ENCODE measurements at places on chromosomes 4 and X.
A peak's percentile ranks its signal among the peaks of the same experiment; 100 is the strongest.

- no peak for DNase-seq
Measured at GRCh38 chr4:125780164-125780563, 465.4 kb downstream of the FAT4 start.

DNA sequence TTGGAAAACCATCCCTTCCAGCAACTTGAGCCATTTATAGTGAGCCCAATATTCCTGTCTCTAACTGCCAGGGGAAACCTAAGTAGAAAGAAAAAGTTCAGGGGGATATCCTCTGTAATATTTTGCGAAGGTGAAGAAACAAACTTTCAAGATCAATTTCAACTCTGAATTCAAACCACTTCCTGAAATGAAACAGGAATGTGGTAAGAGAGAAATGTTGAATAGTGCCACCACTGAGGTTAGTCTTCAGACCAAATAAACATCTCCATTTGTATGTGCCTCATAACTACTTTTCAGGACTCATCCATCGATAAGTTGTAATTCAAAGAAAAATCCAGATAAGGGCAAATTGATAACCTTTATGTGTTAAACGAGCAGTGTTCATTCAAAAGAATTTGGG is 128.7 kb downstream of the GABRB1 start:
- no peak for DNase-seq

GRCh38 chrX:105167233-105167632 is 53.3 kb downstream of the TEX13A start:
- DNase-seq: no peak

DNA sequence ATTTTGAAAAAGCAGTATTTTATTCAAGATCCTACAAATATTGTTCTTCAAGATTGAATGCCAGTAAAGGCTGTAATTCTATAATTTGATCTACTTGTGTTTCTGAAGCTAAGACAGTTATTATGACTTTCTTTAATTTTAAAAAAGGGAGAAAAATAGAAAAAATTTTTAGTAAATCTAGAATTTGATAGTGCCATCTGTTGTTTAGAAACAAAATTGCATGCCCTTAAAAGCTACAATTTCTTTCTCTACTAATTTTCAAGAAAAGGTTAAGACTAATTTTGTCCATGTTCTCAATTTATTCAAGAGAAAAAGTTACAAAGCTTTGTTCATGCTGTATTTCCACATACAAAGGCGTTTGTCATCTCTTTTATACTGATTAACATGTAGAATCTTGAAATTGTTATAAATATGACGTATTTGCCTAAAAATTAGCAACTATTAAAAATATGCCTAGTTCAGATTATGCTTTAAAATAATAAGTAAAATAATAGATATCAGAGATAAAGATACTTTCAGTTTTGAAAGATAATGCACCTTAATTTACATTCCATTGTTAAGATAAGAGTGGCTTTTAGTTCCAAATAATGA is 25.6 kb upstream of the MMRN1 start:
- no peak for DNase-seq

DNA sequence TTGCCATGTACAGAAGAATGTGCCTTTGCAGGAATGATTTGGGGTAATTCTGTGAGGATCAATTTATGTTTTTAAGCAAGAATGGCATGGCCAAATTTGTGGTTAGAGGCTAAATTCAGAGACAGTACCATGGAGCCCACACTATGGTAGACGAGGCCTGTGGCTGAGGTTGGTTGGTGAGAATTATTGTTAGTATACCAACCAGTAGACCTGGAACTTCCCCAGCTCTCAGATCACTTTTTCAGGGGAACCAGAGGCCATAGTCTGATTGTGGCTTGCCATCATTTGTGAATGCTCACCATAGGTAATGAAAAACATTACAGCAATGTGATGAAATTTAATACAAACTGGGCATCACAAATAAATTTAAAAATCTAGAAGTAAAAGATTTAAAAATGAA is 56.3 kb downstream of the SHISA3 start:
- no peak for DNase-seq

DNA sequence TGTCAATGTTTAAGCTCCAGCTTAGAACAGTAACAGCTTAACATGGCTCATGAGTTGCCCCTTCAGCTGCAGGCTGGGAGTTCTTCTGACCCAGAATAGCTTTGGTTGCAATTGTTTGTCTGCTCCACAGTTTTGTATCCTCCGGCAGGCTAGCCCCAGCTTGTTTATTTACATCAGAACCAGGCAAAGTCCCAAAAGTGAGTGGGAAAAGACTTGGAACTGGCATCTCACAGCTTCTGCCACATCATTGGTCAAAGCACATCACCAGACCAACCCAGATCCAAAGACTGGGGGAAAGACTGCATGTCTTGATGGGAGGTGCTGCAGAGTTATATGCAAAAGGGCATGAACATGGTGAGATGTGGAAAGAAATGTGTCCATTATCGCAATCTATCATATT is 231.2 kb upstream of the CPEB2 start:
- no peak for DNase-seq

DNA sequence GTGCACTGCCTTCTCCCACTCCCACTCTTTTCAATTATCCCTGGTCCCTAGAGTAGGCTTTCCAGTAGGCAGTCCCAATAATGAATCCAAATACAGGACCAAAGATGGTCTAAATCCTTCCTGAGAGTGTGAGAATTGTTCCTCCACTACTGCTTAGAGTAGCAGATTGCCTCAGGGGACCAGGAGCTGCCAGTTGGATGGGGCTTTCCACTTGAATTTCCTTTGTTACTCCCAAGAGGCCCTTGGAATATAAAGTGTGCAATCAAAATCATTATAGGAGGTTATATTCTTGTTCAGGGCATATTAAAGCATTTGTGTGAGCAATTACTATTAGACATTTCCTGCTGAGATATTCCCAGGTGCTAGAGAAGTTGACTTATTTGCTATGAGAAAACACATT is 156.6 kb upstream of the TLL1 start:
- no peak for DNase-seq

- DNase-seq: peak; percentile 57
Measured at GRCh38 chr4:95549246-95550114, 707 bp upstream of the UNC5C start.

DNA sequence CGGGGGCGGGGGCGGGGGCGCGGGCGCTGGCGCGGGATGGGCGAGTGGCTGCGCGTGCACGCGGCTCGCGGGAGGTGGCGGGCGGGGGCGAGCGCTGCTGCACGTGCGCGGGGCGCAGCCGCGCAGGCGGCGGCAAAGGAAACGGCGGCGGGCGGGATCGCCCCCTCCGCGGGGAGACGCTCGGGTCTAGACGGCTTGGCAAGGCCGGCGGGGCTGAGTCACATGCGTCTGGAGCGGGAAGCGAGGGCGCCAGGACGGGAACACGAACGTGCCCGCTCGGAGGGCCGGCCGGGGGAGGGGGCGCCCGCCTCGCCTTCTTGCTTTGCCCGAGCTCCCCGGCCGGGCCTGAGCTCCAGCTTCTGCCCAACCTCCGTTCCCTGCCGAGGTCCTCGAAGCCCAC is 4.3 kb upstream of the HAUS7 start:
- no peak for DNase-seq

DNA sequence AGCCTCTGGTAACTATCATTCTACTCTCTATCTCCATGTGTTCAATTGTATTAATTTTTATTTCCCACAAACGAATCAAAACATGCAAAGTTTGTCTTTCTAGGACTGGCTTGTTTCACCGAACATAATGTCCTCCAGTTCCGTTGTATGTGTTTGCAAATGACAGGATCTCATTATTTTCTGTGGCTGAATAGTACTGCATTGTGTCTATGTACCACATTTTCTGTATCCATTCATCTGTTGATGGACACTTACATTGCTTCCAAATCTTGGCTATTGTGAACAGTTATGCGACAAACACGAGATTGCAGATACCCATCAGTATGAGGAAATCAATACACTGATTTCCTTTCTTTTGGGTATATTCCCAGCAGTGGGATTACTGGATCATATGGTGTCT is 8.4 kb upstream of the LDOC1 start:
- no peak for DNase-seq

Measured in GM10248 (cell line).